ENCODE measurements at places on chromosomes 2 and 18.

DNA sequence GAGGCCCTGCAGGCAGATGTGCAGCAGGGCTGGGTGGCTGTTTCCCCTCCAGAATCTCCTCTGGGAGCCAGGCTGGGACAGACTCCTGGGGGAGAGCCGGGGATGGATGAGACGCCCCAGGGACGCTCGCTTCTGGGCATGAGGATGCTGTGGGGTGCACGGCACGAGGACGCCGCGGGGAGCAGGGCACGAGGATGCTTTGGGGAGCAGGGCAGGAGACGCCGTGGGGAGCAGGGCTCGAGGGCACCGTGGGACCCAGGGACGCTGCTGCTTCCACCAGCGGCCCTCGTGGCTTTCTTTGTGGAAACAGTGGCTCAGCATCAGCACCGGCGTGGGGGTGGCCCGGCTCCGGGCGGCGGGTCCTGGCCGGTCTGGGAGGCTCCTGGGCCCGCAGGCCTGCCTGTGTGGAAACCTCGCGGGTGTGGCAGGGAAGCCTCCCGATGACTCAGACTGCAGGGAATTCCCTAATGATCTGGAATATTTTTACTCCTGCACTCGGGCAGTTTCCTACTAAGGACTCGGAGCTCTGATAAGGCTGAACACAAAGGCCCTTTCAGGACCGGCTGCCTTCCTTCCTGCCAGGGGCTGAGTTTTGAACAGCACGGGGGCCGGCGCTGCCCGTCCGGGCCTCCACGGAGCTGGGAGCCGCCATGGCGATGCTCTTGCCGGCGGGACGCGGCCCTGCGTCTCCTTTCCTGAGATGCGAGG, 62.6 kb downstream of the NFATC1 start:
- DNase-seq: peak; percentile 84

DNA sequence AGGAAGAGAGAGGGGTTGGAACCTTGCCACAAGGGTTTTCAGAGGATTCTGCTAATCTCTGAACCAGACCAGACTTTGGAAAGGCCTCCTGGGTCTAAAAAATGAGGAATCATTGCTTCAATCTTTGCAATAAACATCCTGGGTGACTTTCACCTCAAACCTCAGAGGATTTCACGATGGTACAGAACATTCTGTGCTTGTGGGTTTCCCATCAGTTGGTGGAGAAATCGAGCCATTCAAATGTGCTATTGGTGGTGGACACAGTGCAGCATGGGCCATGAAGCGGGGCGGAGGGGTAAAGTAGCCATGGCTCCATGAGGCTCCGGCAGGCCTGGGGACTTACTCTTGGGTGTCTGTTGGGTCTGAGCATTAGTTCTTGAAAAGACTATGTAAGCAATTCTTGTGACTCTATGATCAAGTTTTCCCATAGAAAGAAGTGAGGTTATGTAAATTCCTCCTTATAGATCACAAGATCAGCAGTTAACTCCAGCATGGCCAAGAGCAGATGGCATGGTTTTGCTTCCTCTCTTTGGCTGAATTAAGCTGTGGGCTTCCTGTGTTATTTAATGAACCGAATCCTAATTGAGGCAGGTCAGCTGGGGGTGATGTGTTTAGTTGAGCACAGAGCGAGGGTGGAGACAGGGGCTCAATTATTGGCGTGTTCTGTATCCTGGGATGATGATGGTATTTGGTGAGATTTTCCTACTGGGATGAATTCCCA, 1.9 kb upstream of the IL1R2 start:
- DNase-seq: no peak

- DNase-seq: no peak
Measured at GRCh38 chr2:226721541-226721940, 78.1 kb downstream of the IRS1 start.

DNA sequence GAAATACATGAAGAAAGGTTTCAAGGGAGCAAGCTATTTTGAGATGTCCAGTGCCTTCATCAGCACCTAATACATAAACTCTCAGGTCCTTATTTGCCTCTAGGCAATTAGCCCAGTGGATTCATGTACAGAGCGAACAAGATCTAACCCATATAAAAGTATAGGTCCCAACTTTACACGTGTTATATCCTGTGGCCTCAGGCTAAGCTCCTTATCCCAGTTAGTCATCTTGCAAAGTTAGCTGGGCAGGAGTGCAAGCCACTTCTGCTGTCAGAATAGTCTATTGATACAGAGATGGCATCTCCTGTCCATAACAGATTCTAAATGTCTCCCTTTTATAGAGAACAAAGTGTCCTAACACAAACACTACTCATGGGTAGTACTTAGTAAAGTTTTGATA, 203.9 kb upstream of the PIK3C3 start:
- no peak for DNase-seq

DNA sequence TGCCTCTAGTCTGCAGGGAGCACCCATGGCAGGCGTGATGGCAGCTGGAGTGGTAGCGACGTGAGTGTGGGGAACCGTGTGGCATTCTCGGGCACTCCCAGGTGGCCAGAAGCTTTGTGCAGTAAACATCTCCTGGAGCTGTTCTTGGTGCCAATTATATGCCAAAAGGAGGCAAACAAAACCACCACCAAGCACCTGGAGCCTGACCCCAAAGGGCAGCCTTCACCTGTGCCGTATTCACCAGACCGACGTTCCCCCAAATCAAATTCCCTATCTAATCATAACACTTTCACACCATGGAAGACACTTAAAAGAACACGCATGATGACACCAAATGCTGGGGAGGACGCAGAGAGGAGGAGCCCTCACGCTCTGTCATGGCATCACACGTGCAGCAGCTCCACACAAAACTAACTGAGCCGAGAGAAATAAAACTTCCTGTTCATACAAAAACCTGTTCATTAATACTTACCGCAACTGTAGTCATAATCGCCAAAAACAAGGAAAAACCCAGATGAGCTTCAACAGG, 123.6 kb downstream of the EIPR1 start:
- DNase-seq: no peak

DNA sequence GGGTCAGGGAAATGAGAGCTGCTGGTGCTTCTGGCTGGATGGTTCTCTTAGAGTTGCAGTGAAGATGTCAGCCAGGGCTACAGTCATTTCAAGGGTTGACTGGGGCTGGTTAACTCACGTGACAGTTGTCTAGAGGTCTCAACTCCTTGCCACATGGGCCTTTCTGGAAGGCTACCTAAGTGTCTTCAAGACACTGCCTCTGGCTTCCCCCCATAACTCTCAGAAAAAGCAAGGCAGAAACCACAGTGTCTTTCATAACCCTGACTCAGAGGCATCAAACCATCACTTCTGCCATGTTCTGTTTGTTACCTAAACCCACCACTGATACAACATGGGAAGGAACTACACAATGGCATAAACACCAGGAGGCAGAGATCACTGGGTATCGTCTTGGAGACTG, 828.9 kb downstream of the EPHA4 start:
- no peak for DNase-seq

DNA sequence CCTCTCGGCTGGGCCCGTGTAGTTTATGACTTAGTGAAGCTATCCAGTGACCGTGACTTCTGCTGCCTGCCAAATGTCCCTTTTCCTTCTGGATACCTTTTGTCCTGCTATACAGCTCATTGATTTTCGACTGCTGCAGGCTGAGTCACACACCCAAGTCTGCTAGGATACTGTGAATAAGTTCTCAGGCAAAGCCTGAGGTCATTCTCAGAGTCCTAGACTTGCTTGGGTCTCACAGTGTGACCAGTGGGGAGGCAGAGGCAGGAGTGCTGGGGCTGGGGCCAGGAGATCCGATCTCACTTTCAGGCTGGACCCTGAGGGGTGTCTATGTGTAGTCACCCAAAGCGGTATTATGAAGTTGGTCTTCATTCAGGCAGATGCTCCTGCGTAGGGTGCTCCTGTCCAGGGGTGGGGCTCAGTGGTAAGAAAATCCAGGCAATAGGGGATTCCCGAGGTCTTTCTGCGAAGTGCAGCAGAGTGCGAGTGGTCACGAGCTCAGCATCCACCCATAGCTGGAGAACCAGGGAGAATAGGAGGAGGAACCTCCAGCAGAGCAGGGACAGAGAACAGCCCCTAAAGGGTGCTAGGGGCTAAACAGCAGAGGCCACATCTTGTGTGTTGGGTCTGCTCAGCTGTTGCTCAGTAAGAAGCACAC, 268.6 kb upstream of the NCKAP5 start:
- no peak for DNase-seq

- DNase-seq: no peak
Measured at GRCh38 chr2:45545943-45546342, 65.1 kb downstream of the SRBD1 start.
